ENCODE measurements at places on chromosomes 16 and 17.

GRCh38 chr16:56708525-56709442, 21.1 kb upstream of the NUP93 start:
- no peak for DNase-seq

DNA sequence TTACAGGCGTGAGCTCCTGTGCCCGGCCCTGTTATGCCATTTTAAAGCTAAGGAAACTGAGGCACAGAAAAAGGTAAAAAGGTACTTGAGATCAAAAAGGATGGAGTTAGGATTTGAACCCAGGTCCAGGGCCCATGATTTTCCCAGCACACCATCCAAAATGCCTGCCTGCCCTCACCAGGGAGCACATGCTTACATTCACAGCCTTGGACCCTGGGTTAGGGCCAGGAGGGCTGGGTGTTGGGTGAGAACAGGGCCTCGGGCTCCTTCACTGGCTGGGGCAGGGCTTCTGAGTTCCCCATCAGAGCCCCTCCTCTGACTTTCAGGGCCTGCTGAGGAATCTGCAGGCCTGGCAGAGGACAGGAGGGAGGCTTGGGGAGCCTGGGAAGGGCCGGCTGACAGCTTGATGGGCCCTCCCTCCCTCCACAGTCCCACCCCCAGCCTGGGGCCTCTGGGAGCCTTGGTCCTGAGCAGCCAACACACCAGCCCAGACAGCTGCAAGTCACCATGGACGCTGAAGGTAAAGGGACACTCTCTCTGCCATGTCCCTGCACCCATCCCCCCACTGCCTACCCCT, at the start of gene QPRT:
TSS of gene QPRT (plus strand) at position 490 of the 577 bp plus-strand sequence. CDS start at position 508, 18 bp downstream.
- DNase-seq = peak; percentile 70

- peak; percentile 90 for DNase-seq
Measured at GRCh38 chr16:50368410-50369132, at the start of gene BRD7. BRD7 (minus strand) TSS chr16:50368988; CDS start chr16:50368774, 214 bp downstream.

DNA sequence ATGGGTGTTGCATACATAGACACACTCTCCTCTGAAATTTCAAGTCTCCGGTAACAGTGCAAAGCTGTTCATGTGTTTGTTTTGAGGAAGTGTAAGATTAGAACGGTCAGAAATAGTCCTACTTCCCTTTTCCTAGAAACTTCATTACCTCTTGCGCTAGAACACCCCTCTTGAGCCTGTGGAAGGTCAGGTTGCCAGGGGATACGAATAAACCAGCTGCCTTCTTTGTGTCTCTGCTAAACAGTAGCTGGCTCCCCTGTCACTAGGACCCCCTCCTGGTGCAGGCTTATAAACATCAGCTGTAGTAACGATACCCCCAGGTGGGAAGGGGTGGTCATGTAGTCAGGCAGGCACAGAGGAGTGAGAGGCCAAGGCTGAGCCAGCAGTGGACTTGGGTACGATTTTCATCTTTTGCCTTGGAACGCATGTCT, 113.4 kb upstream of the RCVRN start:
- DNase-seq = no peak

- no peak for DNase-seq
Measured at GRCh38 chr17:58702045-58702476, 9.7 kb downstream of the RAD51C start.

DNA sequence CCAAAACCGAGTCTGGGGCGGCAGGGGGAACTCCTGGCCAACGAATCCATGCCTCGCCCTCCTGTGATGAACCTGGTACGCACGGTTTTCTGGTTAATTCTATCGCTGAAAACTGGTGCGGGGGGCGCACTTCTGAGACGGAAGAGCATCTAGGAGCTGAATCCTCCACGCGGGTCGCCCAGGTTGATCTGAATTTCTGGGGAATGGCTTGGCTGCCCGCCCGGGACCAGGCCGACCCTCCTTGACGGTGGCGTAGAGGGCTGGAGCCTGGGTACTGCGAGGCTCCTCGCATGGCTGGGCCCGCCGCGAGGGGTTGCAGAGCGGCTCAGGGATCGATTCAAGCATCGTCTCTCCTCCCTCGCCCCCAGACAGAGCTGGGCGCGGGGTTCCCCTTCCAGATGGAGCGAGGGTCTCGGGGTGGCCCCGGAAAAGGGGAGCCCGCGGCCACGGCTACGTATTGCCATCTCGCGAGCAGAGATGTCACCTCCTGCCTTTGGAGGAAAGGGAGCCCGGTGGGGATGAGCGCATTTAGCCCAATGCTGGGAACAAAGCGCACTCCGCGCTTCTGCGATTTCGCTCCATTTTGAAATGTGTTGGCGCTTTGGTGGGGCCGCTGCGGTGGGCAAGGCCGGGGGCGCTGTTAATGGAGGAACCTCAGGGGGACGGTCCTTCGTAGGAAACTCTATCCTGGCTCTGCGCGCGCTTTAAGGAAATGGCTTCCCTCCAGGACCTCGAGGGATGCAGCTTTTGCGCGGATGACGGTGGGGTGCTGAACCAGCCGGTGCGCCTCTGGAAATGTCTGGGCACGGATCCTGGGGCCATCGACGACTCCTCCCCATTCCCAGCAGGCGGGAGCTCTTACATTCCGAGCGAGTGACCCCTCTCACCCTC, 2.7 kb downstream of the MAPT start:
- no peak for DNase-seq

DNA sequence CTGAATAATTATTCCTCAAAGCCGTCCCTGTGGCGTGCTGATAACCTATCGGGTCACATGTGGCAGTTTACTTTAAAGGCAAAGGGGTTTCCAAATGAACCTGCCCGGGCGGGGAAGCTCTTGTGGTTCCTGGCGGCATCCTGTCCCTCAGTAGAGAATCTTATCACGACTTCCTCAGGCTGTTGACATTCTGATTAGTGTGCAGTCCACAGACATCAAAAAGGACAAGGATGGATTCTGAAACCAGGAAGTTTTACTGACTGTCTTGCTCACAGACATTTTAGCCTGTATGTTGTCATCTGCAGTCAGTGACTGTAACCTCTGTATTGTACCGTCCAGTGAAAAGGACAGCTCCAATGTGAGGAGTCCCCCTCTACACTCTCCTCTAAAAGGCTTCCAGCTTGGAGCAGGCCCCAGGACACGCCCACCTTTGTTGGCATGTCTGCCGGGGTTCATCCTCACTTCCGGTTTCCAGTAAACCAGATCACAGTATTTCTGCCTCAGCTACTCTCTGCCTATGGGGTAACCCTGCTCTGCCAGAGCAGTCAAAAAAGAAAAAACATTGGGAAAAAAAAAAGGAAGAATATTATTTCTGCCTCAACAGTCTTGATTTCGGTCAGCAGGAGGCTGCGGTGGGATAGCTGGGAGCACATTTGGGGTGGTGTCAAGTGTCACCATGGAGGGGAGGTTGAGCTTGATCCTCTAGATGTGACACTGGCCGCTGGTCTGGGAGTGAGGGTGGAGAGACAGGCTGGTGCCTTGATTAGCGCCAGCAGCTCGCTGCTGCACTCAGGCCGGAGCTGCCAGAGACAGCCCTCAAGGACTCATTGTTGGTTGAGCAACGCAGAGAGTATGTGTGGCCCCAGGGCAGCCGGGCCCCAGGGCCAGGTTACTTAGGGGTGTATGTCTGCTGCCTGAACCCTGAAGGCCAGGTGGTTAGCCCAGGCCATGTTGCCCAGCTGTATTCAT, 89.0 kb upstream of the DNAH17 start:
- no peak for DNase-seq

GRCh38 chr17:39231591-39232551, 6.1 kb upstream of the STAC2 start:
- peak; percentile 78 for DNase-seq

DNA sequence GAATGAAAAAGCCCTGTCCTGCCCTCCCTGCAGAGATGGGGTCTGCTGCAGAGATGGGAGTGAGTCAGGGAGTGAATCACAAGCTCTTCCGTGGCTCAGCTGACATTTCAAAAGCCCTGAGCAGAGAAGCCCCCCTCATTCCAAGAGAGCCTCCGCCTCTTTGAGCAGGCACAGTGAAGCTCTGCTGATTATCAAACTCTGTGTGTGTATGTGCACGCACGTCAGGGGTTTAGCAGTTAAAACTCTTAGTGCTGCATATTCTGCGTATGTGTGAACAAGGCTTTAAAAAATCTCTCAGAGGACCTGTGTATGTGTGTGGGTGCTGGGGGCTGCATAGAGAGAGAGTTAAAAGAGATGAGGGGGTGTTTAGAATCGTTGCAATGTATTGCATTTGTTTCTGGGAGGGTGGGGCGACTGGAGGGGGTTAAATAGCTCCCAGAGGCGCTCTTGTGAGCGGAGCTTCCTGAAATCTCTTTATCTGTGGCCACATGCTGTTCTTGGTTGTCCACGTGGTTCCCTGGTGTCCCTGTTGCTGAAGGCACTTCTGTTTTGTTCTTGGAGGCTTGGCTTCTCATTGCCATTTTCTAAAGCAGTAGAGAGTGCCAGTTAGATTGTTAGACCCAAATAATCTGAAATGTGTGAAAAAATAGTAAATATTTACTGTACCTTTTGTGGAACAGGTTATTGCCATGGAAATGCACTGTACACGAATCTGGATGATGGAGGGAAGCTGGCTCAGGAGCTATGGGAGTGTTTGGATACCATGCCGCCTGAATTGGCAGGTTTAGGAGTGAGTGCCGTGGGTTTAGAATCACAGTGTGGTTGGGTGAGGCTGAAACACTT, 116.6 kb downstream of the PRKCB start:
- no peak for DNase-seq

GRCh38 chr16:10693889-10694288, 841 bp downstream of the TEKT5 start:
- no peak for DNase-seq

DNA sequence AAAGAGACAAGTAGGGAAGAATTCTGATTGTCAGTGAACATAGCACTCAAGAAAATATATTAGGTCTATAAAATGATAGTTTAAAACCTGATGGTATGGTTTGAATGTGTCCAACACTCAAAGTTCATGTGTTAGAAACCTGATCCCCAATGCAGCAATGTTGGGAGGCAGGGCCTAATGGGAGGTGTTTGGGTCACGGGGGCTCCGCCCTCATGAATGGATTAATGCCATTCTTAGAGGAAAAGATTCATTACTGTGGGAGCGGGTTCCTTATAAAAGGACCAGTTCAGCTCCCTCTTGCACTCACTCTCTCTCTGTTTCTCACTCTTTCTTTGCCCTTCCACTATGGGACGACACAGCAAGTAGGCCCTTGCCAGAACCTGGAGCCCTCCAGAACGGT, 41.5 kb upstream of the SLC47A1 start:
- DNase-seq = no peak

- no peak for DNase-seq
Measured at GRCh38 chr17:48357779-48358602, 72.0 kb downstream of the SKAP1 start.

DNA sequence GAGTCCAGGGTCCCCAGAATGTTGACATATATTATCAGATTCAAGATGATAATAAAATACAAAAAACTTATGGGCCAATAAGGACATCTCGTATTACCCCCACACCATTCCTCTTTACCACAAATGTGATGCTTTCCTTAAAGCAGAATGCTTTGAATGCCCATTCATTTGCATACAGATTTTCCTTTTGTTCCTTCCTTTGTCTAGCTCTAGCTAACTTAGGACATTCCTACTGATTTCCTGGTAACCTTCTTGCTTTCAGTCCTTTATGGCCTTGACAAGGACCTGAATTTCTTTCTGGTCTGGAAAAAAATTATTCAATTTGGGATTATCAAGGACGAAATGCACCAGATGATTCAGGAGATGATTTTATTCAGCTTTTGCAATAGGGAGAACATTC, 304.0 kb downstream of the TMEM114 start:
- no peak for DNase-seq

- no peak for DNase-seq
Measured at GRCh38 chr16:65449526-65449925, 327.7 kb upstream of the CDH11 start.

DNA sequence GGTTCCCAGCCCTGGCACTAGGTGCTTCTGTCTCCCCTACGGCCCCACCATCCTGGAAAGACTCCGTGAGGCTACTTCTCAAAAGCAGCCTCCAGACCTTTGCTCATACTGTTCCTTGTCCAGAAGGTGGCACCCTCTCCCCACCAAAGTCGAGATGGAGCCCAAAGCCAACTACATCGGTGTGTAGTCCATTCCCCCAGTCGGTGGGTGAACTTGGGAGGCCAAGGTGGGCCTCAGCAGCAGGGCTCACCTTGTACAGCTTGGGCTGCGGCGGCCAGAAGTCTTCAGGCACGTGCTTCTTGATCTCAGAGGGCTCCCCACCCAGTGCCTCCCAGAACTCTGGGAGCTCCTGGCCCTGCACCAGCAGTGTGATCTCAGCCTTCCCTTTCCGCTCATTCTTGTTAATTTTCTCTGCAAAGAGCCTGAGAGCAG, 10.2 kb downstream of the FLII start:
- DNase-seq = peak; percentile 98

DNA sequence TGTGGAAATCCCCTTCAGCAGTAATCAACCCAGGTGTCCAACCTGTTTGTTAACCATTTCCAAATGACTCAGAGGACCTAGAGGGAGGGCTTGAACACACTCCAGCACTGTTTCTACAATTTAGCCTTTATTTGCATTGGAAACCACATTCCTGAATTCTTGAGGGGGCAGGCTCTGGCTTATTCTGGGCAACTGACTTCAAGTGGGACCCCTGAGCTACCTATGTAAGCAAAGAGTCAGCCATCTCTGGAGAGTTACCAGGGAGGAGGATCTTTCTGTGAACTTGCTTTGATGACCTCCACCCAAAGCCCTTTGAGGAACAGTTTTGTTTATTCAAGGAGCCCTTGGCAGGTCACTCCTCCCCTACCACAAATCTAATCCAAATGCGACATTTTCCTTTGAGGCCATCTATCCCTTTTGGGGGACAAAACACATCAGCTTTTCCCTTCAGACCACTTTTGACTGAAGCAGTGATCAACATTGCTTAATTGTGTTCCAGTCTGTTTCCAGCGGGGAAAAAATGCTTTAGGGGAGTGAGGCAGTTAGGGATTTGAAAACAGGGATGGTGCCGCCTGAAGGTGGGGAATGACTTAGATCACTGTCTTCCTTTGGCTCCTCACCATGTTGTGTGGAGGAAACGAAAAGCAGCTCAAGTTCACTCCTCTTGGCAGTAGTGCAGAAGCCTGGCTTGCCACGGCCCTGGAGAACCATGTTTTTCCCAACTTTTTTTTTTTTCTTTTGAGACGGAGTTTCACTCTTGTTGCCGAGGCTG, 46.2 kb downstream of the TUBD1 start:
- no peak for DNase-seq

DNA sequence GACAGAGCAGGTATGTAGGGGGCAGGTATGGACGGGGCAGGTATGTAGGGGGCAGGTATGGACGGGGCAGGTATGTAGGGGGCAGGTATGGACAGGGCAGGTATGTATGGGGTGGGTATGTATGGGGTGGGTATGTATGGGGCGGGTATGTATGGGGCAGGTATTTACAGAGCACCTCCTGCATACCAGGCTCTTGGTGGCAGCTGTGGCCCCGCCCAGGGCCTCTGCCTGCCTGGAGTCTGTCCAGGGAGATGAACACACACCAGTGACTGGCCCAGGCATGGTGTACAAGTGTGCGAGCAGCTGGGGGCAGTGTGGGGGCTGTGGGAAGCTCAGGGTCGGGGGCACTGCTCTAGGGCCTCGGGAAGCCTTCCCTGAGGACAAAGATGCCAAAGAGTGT, 4.4 kb downstream of the RPL3L start:
- no peak for DNase-seq

GRCh38 chr16:50916040-50916439, 174.2 kb downstream of the CYLD start:
- no peak for DNase-seq
